Mesothelial cell of epicardium (in vitro differentiated cells): ENCODE measurements at places on chromosomes 7 and 10. TPM values are rescaled to one million over a fixed set of nuclear protein-coding genes. Genes with fewer than 3 reads are reported as not detected.

- no peak for DNase-seq
Measured at GRCh38 chr7:99624484-99624883, 7.7 kb downstream of the ZSCAN25 start.

DNA sequence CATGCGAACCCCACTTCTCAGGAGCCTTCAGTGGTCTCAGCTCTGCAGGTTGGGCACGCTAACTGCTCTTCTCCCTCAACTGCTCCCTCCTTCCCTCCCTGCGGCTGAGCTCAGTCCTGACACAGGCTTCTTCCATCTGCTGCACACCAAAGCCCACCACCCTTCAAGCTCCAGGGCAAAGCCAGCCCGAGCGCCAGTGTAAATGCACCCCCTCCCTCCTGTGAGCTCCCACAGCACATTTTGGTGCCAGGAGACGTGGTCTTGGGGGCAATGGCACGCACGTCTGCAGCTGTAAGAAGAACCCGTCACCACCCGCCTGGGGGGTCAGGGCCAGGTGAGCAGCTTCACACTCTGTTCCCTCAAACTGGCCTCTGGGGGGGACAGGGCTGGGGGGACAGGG is 15.9 kb downstream of the VIPR2 start:
- no peak for DNase-seq

DNA sequence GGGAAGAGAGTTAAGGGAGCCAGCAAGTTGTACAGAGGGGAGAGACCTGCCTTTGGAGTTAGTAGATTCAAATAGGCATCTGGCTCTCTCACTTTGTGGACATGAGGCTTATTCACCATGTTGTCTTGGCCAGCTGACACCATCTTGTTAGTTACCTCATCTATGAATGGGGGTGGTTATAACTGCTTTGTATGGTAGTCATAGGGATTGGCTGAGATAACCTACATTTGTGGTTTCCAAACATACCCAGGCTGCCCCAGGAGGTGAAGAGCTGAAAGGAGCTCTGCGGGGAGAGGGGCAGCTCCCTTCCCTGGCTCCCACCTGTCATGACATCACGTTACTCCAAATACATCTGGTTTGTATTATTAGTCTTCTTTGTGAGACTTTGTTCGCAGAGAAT is 393.3 kb upstream of the AUTS2 start:
- no peak for DNase-seq

DNA sequence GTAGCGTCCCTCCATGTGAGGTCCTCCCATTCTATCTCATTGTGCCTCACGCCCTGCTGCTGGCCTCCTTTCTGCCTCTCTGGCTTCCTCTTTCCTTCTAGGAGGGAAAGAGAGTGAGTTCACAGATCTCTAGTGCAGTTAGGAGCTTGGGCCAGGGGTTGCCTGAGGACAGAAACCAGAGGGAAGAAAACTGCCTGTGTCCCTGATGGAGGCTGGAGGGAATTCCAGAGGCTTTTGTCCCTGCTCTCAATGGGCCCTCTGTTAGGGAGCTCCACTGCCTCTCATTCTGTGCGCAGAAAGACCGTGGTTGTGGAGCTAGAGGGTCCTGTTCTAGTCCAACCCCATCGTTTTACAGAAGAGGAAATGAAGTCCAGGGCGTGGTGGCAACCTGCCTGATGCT is 4.6 kb downstream of the MARVELD1 start:
- DNase-seq = no peak

- DNase-seq = no peak
Measured at GRCh38 chr10:74598891-74599566, 227.4 kb upstream of the KAT6B start.

DNA sequence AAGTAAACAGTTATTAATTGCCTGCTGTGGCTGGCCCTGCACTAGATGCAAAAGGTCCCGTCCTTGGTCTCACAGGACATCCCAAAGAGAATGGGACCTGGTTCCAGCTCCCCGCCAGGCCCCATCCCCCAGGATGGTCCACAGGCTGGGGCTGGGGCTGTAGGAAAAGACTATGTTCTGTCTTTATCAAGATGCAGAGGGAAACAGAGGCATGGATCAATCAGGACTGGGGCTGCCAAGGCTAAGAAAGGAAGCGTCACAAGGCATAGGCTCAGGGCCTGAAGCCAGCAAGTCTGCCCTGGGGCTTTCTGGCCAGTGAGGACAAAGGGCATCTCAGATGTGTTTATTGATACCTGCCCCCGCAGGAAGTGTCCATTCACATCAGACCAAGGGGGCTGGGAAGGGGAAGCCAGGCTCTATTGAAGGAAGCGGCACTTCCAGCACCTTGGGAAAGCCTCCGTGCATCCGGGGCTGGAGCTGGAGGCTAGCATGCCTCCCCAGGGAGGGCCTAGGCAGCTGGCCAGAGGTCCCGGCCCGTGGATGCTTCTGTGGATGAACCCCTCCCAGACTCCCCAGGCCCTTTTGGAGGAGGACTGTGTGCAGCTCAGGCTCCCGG is 5.8 kb downstream of the VSIR start:
- no peak for DNase-seq

DNA sequence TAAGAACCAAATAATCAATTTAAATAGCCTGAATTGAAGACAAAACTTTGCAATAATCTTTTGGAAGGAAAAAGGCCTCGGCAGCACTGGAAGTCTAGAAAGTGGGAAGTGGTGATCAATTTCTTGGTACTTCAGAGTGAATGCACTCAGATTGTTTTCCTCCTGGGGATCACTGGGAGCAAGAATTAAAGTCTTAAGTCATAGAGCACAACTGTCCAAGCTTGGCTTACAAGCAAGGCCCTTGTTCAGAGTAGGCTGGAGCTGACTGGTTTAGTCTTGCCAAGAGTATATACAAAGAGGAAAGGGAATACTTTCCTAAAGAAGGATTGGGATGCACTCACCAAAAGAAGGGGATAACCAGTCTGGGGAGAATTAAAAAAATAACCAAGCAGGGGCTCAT is 637.1 kb downstream of the CCSER2 start:
- DNase-seq = no peak

- DNase-seq = no peak
Measured at GRCh38 chr7:3154881-3155494, 111.3 kb upstream of the CARD11 start.

- DNase-seq = no peak
Measured at GRCh38 chr10:77867124-77867719, 59.3 kb downstream of the DLG5 start.

DNA sequence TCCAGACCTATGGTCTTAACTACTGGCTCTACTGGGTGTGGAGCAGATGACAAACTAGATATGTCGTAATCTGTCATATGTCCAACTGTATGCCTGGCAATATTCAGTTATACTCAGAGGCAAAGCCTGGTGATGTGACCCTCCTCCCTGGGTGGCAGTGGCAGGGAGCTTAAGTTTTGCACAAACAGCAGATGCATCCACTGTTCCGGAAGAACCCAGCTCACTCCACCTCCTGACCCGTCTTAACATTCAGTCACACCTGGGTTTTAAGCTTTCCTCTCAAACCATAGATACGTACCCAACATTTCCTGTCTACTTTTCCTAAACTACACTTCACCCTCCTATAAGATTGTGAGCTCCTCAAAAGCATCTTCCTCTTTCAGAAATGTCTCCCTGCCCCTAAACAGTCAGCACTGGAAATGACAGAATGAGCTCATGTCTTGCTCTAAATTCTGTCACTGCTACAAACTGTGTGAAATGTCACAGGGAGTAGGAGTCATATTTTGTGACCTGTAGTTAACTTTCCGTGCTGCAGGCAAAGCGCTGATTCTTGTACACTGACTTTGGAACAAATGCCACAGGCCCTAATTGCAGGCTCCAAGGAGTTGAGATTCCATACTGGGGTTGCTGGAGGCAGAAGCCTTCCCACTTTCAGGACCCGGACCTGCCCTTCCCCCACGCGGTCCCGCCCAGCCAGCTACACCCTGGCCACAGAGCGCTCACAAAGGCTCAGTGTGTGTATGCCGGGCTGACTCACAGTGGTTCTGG is 23.9 kb downstream of the SCD start:
- DNase-seq = no peak

- no peak for DNase-seq
Measured at GRCh38 chr7:115356139-115356746, 434.3 kb downstream of the MDFIC start.

- no peak for DNase-seq
Measured at GRCh38 chr10:58220769-58221451, 46.8 kb downstream of the IPMK start.

GRCh38 chr10:113609704-113610108 is 54.1 kb downstream of the NRAP start:
- no peak for DNase-seq

Gene DYNC1I1
- total RNA-seq = 3.5 to 4.7 TPM (median 4.4 TPM) in 3 replicates

Gene EN2
- not detected in 3 replicates for total RNA-seq

Gene SEC61G
- total RNA-seq = 106 to 110 TPM (median 107 TPM) in 3 replicates

Gene ZNF239
- total RNA-seq = 8.9 to 9.5 TPM (median 9.2 TPM) in 3 replicates

Gene OR6V1
- total RNA-seq = not detected in 3 replicates
